Osteoblast (primary cell): ENCODE measurements at places on chromosomes 7 and 10.

DNA sequence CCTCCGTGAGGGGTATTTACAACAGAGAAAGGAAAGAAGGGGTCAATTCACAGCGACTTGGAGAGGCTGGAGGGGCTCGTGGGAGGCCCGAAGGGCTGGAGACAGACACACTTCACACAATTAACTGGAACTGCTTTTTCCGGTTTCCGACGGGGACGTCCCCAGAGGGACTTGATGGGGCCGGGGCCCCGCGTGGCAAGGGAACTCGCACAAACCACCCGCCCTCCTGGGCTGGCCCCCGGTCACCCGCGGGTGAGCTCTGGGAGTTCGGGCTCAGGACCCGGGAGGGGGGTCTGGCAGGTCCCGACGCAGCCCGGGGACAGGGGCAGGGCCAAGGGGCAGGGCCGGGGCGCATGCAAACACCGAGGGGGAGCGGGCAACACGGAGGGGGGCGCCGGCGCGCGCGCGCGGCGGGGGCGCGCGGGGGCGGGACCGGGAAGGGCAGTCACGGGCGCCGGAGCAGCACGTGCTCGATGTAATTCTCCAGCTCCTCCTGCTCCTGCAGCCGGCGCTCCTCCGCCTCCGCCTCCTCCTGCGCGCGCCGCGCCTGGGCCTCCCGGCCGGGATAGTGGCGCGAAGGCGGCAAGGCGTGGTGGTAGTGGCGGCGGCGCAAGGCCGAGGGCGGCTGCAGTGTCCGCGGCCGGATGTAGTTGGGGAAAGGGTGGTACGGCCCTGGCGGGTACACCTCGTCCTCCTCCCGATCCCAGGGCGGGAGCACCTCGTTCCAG, 2.7 kb downstream of the VGF start:
- peaks cover 17% of the 10 kb centered on the region for H3K4me1 ChIP-seq
- DNase-seq, result peak; percentile 95
- peaks cover 40% of the 10 kb centered on the region for H3K27me3 ChIP-seq
- H3K4me3 ChIP-seq, result peak overlapping the region; percentile 39
- no peak overlapping the region for H3K27ac ChIP-seq
- peaks cover 26% of the 10 kb centered on the region for H3K36me3 ChIP-seq

- H3K27ac ChIP-seq, result no peak overlapping the region
- no peaks in the 10 kb centered on the region for H3K27me3 ChIP-seq
- no peaks in the 10 kb centered on the region for H3K4me1 ChIP-seq
- peaks cover 47% of the 10 kb centered on the region for H3K36me3 ChIP-seq
- DNase-seq, result no peak
- no peak overlapping the region for H3K4me3 ChIP-seq
Measured at GRCh38 chr10:91992031-91992430, 68.5 kb downstream of the BTAF1 start.

- H3K27ac ChIP-seq, result peak overlapping the region; percentile 42
- DNase-seq, result no peak
- H3K4me1 ChIP-seq, result peaks cover 34% of the 10 kb centered on the region
- peaks cover 18% of the 10 kb centered on the region for H3K36me3 ChIP-seq
Measured at GRCh38 chr7:43868181-43868580, 1.1 kb downstream of the MRPS24 start.

- peak; percentile 80 for DNase-seq
- no peak overlapping the region for H3K27ac ChIP-seq
- H3K27me3 ChIP-seq, result no peaks in the 10 kb centered on the region
- H3K4me3 ChIP-seq, result no peak overlapping the region
- H3K4me1 ChIP-seq, result peaks cover 5% of the 10 kb centered on the region
- H3K36me3 ChIP-seq, result no peaks in the 10 kb centered on the region
Measured at GRCh38 chr7:111752022-111752582, 189.8 kb upstream of the IMMP2L start.

DNA sequence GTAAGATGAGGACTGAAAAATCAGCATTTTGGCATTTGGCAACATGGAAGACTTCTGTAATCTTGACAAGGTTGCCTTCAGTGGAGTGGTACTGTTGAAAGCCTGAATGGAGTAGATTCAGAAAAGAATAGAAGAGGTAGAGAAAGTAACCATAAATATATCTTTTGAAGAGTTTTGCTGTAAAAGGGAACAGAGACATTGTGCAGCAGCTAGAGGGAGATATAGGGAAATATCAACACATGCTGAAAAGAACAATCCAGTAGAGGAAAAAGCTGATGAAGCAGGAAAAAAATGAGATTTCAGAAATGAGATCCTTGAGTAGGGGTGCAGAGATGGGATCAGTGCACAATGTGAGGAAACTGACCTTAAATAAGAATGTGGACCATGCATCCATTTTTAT, 60.0 kb downstream of the RAPGEF5 start:
- no peaks in the 10 kb centered on the region for H3K36me3 ChIP-seq
- H3K4me1 ChIP-seq, result no peaks in the 10 kb centered on the region
- no peak overlapping the region for H3K27ac ChIP-seq
- no peaks in the 10 kb centered on the region for H3K27me3 ChIP-seq

DNA sequence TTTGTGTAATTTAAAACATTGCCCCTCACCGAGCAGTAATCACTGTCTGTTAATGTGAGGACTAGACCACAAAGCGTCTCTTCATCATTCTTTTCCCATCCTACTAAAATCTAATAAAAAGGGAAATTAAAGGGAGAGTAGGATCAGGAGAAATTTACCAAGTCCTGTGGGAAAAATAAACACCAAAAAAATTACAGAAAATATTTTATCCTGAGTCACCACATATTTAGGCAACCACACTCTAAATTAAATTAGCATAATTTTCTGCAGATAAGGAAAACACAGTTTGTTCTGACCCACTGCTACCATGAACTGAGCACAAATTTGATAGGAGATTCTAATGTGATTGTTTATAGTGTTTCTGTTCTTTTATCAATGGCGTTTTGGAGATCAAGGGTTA, 49.3 kb downstream of the CCDC6 start:
- no peaks in the 10 kb centered on the region for H3K36me3 ChIP-seq
- H3K4me3 ChIP-seq, result no peak overlapping the region
- DNase-seq, result no peak
- no peaks in the 10 kb centered on the region for H3K27me3 ChIP-seq
- H3K4me1 ChIP-seq, result peaks cover 7% of the 10 kb centered on the region

DNA sequence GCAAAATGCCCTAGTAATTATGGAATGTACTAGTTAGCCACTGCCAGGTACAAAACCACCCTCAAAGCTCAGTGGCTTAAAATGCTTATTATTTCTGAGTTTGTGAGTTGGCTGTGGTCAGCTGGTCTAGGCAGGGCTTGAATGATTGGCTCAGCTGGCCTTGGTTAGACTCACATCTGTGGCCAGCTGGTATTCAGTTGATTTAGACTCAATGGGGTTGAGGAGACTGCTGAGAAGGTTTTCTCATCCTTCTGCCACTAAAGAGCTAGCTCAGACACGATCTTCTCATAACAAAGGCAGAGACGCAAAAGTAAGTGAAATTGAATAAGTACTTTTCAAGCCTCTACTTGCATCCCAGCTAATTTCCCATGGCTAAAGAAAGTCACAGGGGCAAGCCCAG, 57.1 kb upstream of the CYP2C18 start:
- no peak overlapping the region for H3K27ac ChIP-seq
- no peak for DNase-seq
- H3K4me1 ChIP-seq, result no peaks in the 10 kb centered on the region
- H3K4me3 ChIP-seq, result no peak overlapping the region

- H3K27me3 ChIP-seq, result peaks cover 8% of the 10 kb centered on the region
- no peaks in the 10 kb centered on the region for H3K36me3 ChIP-seq
Measured at GRCh38 chr10:75407713-75408508, 6.3 kb upstream of the ZNF503 start.

GRCh38 chr7:108589874-108590273, 20.2 kb downstream of the DNAJB9 start:
- H3K36me3 ChIP-seq, result no peaks in the 10 kb centered on the region
- H3K4me1 ChIP-seq, result no peaks in the 10 kb centered on the region
- H3K4me3 ChIP-seq, result no peak overlapping the region
- no peak overlapping the region for H3K27ac ChIP-seq

GRCh38 chr10:68987611-68988010, 992 bp upstream of the KIFBP start:
- no peaks in the 10 kb centered on the region for H3K27me3 ChIP-seq
- H3K4me3 ChIP-seq, result no peak overlapping the region
- H3K36me3 ChIP-seq, result peaks cover 34% of the 10 kb centered on the region
- DNase-seq, result no peak

DNA sequence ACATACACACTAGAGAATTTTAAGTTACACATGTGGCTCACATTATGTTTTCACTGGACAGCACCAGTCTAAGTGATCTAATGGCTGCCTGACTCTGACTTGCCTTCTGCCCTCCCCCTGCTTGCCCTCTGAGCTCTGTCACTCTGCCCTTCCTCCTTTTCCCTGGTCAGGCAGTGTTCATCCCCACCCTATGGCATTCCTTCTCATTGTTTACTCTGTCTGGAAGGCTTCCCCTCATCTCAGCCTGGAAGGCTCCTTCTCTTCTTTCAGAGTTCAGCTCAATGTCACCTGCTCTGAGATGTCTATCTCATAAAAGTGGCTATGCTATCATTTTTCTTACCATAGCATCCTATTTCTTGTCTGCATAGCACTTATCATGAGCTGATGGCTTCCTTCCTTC, 305.7 kb downstream of the BMPER start:
- H3K36me3 ChIP-seq, result no peaks in the 10 kb centered on the region
- no peak for DNase-seq
- no peak overlapping the region for H3K27ac ChIP-seq
- H3K27me3 ChIP-seq, result peaks cover 7% of the 10 kb centered on the region
- no peaks in the 10 kb centered on the region for H3K4me1 ChIP-seq
- H3K4me3 ChIP-seq, result no peak overlapping the region

DNA sequence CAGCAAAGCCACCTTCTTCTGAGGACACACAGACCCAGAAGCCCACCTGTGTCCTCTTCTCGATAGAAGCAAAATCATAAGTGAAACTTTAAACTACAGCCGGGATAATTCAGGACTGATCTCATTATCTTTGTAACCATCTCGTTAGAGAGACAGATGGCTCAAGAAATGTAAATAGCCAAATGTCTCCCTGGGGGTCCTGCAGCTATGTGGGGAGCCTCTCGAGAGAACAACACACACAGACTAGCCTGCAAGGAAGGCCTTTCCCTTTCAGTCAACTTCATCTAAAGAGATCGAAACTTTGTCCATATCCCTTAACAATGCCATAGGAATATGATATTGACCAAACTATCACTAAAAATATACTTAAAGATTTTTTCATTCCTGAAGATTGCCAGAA, 93.5 kb downstream of the VWC2 start:
- no peak for DNase-seq
- no peaks in the 10 kb centered on the region for H3K4me1 ChIP-seq
- H3K27me3 ChIP-seq, result no peaks in the 10 kb centered on the region
- no peak overlapping the region for H3K27ac ChIP-seq
